ENCODE measurements at places on chromosomes 2 and 18.

DNA sequence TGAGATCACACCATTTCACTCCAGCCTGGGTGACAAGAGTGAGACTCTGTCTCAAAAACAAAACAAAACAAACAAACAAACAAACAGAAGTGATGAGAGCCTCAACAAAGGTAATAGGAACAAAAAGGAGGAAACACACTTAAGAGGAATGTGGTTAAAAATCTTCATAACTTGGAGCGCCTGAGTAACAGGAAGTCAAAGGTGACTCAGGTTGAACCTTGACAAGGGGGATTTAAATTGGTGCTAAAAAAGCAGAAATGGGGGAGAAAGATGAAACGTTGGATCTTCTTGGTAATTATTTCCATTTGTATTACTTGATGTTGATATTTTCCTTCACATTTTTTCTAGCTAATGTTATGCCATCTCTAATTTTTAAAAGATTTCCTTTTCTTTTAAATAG, 318.5 kb upstream of the TCF4 start:
- no peak for DNase-seq

GRCh38 chr2:84925336-84925723, 19.9 kb downstream of the TMSB10 start:
- no peak for DNase-seq

DNA sequence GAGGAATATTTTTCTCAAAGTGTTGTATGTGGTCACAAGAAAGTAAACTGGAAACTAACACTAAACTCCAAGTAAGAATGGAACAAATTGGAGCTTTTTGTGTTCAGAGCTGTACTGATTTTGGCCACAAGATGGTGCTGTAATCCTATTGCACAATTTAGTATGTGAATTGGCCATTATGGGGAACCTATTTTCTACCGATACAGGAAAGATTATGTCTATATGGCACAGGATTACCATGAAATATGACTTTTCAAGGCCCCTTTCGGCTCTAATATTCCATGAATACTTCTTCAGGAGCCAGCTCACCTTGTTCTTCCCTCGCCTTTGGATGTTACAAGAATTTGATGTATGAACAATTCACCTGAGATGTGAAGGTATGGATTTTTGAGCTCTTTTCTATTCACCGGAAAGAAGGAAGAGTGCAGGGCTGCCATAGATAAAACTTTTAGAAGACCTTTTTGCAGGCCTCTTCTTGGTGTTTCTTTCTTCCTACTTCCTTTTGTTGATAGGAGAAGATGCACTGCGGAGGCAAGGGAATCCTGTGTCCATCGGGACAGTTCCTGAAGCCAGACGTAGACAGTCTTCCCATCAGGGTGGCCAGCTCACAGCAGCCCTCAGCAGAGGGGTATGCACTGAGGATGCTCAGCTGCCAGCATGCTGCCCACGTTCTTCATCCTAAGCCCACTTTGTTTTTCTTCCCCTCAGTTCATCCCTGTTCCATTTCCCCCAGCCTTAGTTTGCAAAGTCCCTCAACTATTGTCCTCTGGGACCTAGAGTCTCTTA, 13.3 kb downstream of the MRPL44 start:
- DNase-seq: peak; percentile 70

GRCh38 chr2:237437566-237437965, 23.6 kb upstream of the COL6A3 start:
- no peak for DNase-seq

- no peak for DNase-seq
Observed at GRCh38 chr2:205428811-205429210, 253.5 kb upstream of the NRP2 start.

GRCh38 chr2:191670787-191671186, 7.1 kb upstream of the NABP1 start:
- DNase-seq: no peak

DNA sequence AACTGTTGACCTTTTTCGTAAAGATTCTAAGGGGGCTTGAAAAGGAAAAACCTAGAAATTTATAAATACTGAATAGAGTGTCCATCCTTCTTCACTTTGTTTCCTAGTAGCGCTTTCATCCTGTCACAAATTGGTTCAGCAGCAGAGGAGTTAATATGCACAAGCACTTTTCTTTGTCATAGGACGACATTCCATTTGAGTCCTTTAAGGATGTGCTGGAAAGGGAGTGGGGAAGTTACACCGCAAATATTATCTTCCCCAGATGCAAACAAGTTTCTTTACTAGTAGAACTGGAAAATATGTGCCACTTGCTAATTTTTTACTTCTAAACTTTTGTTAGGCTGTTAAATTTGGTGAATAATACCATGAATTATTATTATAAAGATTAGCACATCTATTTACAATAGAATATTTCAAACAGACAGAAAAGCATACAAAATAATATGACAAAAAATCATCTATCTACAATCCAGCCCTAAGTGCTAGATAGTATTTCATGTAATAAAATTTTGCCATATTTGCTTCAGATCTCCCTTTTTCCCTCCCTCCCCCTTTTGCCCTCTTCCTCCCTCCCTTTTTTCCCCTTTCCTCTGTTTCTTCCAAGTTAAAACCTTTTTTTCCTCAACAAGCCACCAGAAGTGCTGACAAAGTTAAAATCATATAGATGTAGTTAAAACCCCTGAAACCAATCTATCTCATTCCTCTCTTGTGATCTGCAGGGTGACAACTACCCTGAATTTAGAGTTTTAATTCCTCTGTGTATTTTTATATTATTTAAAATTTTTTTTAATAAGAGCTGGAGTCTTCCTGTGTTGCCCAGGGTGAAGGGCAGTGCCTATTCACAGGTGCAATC, 50.5 kb upstream of the MAP4K3 start:
- DNase-seq: no peak

- DNase-seq: no peak
Observed at GRCh38 chr2:75751824-75752468, 41.2 kb upstream of the GCFC2 start.

- no peak for DNase-seq
Observed at GRCh38 chr2:145088756-145089155, 568.8 kb upstream of the ZEB2 start.

GRCh38 chr2:147358375-147358774, 486.5 kb upstream of the ACVR2A start:
- DNase-seq: no peak

DNA sequence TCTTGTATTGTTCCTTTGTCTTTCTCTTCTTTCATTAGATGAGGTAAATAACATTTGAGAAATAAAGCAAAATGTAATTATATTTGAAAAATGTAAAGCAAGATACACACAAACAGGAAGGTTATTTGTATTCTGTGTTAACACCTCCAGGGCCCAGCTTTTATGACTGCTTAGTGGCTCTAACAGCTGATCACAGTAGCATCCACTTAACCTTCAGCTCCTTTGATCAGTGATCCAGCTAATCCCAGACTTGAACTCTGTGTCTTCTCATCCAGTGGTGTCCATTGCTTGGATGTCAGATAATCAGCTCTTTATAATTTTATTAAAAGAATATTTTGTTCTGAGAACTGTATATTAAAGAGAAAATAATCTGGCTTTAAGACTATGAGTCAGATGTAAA, 44.5 kb downstream of the PSMD14 start:
- DNase-seq: no peak

DNA sequence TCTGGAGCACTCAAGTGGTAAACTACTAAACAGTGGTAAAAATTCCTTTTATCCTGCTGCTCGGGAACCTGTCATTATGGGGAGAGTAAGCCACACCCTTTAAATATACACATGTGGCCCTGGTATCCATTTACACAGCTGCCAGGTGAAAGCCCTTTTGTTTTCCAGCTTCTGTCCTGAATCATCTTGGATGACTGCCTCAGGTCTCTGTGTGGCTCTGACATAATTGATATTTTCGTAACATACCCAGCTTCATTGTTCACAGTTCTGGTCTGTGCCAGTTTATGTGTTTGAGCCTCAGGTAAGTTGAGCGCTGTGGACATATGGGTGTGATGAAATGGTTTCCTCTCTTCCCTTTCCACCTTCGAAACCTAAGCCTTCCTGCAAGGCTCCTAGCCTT, 15.7 kb upstream of the TTC39C start:
- no peak for DNase-seq

- DNase-seq: no peak
Observed at GRCh38 chr2:199975273-199975895, 20.0 kb downstream of the MAIP1 start.

DNA sequence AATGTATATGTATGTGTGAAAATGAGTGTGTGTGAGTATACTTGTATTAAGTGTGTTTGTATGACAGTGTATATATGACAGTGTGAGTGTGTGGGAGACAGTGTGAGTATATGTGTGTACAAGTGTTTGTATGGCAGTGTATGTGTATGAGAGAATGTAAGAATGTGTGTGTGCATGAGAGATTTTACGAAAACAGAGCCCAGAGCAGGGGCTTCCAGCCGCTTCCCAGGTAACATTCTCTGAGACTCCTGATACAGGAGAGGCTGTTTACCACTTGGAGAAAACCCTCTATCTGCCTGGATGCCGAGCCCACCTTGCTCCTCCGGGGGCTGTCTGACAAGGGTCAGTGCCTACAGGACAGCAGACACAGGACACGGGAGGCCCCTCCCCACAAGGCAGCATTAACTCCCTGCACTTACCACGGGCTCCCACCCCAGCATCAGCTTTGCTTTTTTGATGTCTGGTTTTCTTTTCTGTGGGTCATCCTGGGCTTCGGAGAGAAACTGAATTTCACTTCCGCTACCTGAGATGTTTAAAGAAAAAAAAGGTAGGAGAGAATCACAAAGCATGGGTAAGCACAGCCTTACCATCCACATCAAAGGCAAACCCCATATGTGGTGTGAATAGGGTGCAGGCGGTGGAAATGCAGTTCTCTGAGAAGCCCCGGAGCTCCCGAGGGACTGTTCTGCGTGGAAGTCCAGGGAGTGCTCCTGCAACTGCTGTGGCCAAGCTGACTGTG, 97.6 kb downstream of the UXS1 start:
- DNase-seq: no peak

DNA sequence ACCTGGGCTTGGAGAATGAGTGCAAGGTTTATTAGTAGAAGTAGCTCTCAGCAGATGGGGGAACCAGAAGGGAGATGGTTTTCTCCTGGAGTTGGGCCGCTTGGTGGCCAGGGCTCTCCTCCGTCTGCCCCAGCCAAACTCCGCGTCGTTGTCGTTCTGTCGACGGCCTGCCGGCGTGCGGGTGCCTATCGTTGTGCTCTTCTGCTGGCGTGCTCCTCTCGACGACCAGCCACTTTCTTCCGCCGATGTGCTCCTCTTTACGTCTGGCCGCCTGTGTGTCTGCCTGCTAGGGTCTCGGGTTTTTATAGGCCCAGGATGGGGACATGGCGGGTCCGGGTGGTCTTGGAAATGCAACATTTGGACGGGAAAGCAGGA, 119.1 kb downstream of the BMPR2 start:
- DNase-seq: no peak

DNA sequence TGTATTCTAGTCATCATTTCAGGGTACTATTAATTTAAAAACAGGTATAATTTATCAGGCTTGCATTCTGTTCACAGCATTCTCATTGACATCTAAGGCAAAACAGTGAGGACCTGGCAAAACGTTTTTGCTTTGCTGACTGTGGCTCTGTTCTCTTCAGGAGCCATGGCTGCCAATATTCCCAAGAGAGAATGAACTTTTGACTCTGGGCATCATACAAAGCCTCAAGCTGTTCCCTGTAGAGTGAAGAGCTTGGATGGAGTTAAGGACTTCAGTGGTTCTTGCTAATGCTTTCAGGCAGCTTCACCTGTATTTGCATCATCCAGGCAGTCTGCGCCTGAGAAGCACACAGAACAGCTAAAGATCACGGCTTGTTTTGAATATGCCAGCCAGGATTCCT, 65.9 kb upstream of the CAVIN2 start:
- no peak for DNase-seq

DNA sequence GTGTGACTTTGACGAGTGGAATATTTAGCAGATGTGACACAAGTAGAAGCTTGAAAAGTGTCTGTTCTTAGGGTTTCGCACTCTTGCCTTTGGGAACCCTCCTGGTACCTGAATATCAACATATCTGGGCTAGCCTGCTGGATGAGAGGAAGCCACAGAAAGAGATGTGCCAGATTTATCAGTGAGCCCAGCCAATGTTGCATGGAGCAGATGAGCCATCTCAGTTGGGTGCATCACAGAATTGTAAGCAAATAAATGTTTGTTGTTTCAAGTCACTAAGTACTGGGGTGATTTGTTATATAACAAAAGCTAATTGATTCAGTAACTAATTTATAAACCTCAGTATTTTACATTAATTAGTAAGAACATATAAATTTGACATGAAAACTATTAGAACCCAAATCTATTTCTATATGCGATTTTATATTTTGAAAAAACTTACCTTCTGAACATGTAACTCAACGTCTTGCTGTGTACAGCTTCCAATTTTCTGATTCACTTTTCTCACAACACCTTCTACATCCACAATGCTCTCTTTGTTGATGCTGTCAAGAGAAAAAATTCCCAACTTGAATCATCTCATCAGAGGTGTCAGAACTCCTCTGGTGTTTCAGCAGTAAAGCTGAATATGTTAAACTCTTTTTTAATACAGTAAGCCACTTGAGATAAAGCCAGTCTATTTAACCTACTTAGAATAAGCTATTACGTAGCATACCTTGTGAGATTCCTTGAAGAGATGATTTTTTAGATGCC, 42.3 kb downstream of the DARS1 start:
- no peak for DNase-seq

GRCh38 chr2:203476881-203477280, 58.2 kb downstream of the RAPH1 start:
- DNase-seq: no peak

GRCh38 chr2:118190474-118190873, 102.2 kb downstream of the INSIG2 start:
- DNase-seq: no peak

DNA sequence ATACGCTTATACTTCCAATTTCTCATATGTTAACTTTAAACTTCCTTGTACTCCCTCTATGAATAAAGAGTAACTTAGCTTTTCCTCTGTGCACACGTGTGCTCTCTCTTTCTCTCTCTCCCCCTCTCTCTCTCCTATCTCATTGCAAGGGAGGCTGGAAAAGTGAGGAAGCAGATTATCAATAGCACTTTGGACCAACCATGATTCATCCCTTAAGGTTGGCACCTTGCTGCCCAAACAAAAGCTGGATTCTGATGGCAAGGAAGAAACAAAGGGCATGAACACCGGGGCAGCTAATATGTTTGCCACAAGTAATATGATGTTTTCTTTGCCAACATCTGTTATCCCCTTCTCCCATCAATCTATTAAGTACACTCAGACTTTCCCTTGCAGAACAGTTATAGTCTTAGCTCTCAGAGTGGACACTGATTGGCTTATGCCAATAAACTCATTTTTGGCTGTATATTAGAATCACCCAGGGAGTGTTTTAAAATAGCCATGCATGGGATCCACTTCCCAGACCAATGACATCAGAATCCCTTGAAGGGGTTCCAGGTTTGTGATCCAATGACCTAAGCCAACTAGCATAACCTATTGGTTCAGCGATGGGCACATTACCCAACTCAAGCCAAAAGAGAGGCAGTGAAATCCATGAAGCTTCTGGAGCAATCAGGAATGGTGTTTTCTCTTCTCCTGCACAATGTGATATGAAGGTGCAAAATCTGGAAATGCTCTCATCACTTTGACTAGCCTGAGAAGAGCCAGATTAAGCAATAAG, 60.3 kb downstream of the MREG start:
- DNase-seq: no peak

All from stimulated activated CD4-positive, alpha-beta T cell treated with anti-CD3 and anti-CD28 coated beads, Interleukin-1b, Interleukin-23, amount 100 ng/mL, for 4 hours (primary cell).